ENCODE measurements at places on chromosomes 3 and 15.

DNA sequence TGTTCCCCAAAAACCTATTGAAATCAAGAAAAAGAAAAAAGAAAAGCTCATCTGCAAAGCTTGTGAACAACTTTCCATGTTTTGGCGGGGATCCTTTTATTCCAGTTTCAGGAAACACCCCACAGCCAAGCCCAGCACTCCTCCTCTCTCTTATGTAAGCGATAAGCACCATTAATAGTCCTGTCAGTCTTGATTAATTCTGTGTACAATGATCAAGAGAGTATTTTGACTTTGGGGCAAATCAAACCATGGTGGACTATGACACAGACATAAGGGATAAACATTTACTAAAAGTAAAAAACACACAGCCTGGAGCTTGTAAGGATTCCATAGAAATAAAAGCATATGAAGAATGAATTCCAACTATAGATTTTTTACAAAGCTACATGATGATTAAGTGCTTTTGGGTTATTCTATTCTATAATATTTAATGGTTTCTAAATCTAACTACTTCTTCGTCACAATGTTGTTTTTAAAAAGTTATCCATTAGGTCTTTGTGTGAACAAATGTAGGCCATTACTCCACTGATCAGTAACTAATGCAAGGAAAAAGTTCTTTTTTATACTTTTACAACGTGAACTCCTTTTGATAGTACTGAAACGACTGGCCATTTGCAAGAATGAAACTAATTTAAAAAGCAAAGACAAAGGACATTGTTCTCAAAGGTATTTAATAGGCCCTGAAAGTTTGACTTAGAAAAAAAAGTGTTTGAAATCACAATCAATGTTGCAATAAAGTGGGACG is 106.5 kb downstream of the KCNAB1 start:
- DNase-seq = no peak

DNA sequence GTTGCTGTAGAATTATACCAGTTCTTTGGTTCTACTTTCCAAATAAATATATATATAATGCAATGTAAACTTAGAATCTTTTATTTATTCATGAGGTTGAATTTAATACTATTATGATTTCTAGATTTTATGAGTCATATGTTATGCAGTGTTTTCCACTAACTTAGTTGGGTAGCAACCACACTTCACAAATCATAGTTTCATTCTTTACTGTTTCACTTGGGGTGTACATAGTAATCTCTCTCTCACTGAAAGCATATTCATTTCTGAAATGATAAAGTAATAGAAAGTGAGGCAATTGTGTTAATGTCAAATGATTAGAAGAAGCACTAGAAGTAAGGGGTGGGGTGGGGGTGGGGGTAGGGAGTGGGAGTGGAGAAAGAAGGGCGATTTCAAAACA is 52.6 kb downstream of the IQCH start:
- no peak for DNase-seq

- DNase-seq = no peak
These were observed 18.7 kb downstream of the MYO1E start for GRCh38 chr15:59353994-59354416.

DNA sequence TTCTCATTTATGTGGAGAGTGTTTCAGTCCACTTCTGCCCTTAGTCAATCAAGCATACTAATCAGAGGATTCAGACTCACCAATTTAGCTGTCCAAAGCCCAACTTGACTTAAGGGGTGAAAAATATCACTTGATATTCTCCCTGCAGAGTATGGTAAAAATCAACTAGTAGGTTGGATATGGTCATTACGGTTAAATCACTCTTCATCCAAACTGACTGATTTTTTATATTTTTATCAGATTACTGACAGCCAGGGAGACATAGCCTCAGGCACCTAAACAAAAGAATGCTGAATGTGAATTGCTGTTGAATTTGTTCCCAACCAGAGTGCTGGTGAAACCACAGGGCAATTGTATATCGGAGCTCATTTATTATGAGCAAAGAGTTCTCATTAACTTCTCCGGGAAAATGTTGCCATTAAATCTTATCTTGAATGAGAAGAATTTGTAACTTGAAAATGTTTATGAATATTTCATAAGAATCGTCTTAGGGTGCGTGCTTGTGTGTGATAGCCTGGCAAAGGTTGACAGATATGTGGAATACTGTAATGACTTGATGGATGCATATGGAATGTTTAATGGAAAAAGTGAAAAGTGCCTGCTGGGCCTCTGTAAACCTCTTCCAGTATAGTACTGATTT is 411.2 kb downstream of the NAALADL2 start:
- no peak for DNase-seq

DNA sequence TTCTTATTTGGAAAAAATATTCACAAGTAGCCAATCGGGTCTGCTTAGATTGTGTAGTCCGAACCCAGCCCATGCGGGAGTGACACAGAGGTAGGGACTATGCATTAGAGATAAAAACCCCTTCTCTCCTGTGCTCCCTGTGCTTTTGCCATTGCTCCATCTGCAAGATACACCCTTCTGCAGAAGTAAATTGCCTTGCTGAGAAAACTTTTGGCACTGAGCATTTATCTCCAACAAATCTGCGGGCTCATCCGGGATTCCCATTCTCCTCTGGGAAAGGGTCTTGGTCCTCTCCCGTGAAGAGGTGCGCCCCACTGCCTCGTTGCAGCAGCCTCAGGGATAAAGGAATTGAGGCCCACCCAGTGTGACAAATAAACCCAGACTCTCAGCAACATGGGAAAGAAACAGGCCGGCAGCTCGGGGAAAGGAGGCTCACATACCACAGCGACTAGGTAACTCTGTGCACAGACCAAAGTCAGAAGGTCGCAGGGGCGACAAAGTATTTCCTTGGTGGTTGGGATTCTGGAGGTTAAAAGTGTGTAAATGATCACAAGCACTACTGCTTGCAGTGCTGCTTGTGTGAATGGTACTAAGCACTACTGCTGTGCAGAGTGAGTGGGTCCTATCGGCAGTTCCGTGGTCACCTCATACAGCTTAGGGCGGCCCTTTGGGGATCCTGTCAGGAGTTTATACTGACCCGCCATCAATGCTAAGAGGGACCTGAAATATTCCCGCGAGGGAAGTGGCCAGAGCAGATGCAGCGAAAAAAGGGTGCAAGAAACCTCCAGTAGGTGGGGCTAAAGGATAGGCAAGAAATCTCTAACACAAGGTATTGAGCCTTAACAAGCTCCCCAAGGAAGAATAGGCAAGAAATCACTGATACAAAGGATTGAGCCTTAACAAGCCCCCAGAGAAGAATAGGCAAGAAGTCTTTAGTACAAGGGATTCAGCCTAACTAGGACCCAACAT is 54.3 kb downstream of the GSK3B start:
- DNase-seq = no peak

GRCh38 chr3:70982700-70983140 is 600.8 kb downstream of the FOXP1 start:
- DNase-seq = no peak

DNA sequence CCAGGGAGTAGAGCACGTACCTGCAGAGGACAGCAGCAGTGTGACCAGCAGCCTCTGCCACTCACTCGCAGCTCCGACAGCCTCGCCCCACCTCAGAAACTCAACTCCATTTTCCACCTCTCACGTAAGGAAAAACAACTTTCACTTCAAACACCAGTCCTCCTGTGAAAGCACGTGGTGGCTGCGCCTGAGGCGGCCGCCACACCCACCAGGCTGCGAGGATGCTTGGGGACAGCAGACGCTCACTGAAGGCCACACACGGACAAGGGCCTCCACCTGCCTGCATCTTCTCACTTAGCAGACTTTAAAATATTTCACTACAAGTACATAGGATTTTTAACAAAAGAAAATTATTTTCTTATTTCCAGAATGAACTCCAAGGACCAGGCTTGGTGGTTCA is 67.9 kb downstream of the CYFIP1 start:
- DNase-seq = no peak

DNA sequence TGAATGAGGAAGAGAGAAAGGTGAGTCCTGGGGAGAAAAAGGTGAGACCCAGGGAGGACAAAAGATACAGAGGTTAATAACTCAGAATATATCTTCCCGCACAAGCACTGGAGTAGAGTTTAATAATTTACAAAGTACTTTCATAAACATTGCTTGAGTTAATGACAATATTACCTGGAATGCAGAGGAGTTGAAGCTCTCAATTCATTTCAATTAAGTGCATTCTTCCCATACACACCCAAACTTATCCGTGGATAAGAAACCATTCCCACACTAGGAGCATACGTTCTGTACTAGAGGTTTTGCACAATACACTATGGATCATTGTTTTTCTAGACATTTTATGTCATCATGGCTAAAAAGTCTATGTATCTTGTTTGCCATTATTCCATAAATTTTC is 23.3 kb upstream of the KNG1 start:
- DNase-seq = no peak
